Fibroblast of skin of right quadriceps (primary cell): ENCODE measurements at places on chromosomes 1 and 21.

- DNase-seq: no peak
Observed at GRCh38 chr1:69846267-69846666, 278.5 kb downstream of the LRRC7 start.

DNA sequence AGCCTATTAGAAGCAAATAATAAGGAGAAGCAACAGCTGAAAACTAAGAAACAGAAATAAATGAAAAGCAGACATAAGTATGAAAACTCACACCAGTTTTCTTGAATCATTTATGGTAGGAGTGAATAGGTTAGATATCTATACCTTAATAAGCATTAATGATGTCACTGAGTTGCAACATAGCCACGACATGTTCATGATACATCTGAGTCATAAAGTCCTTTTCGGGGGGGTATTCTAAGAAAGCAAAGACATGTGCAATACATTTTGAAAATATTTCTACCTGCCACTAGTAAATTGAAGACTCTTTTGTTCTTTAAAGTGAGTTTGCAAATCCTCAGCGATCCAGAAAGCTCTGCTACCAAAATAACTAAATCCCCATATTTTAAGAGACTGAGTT is 7.2 kb downstream of the CD34 start:
- DNase-seq: peak; percentile 44

DNA sequence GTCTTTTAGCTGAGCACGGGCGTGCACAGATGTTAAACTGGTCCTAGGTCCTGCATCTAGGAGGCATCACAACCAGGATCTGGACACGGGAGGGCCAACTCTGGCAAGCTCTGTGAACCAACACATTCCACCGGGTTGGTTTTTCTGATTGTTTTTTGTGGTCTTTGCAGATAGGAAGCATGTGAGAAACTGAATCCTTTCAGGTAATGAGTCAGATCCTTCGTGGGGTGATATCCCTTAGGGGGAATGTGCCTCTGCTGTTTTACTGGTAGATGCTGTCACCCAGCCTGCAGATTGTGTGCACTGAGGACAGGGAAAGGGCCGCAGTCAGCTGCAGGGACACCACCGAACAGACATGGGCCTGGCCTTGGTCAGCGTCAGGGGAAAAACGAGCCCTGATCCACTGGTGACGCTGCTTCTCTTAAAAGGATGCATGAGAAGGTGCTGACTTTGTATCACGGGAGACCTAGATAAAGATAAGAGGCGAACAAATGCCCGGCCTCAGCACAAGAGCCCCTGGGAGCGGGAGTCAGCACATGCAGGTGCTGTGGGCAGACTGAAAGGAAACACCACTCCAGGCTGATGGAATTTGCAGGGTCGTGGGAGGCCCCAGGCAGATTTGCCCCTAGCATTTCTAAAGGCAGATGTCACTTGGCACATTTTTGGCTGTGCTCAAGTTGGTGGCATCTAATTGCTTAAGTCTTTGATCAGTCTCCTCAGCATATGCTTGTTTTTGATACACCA is 51.1 kb downstream of the DOP1B start:
- DNase-seq: peak; percentile 72

DNA sequence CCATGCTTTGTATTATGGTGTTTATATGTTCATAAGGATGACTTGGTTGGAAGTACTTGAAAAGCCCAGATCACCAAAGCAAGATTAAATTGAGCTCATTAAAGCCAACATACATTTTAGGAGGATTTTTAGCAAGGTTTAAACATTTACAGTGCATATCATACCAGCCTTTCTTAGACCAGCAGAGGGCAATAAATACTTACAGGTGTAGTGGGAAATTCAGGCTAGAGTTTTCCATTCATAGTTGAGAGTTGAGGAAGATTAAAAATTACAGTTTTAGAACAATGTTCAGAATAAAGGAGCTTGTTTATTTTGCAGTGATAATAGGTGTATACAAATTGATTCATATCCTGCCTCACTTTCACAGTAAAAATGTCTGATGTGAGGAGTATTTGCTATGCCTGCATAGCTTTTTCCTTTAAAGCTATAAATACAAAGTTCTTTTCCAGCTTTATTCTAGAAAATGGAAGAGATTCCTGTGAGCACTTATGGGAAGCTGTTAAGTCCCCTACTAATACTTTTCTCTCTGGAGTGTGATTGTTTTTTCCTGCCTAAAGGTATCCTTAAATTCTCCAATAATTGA is 35.3 kb downstream of the DTL start:
- peak; percentile 48 for DNase-seq

DNA sequence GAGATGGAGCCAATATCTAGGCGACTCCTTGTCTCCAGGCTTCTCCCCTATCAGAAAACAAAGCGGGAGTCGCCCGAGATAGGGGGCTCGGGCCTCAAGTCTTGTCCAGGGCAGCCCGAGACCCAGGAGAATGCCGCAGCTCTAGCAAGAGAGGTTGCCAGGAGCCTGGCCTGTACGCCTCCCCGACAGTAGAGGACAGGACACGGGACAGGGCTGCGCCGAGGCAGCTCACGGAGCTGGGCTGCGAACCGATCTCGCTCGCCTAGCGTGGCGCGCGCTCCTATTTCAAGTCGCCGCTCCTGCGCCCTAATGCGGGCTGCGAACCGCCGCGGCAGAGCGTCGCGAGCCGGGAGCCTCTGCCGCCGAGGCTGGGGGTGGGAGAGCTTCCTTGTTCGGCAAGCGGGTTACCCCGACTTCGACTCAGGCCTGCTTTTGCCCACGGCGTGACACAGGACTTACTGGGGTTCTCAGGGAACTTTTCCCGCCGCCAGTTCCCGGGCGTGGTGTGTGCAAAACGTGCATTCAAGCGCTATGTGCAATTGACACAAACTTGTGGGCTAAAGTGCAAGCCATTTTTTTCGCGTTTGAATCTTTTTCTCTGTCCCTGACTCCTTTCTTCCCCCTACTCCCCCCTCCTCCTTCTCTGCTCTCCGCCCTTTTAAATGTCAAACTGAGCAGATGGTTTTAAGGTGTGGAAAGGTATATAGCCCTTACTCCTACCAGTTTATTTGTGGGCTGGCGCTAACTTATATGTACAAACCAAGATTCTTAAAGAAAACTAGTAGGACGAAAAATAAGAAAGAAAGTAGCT is 2.4 kb upstream of the PROX1 start:
- no peak for DNase-seq

DNA sequence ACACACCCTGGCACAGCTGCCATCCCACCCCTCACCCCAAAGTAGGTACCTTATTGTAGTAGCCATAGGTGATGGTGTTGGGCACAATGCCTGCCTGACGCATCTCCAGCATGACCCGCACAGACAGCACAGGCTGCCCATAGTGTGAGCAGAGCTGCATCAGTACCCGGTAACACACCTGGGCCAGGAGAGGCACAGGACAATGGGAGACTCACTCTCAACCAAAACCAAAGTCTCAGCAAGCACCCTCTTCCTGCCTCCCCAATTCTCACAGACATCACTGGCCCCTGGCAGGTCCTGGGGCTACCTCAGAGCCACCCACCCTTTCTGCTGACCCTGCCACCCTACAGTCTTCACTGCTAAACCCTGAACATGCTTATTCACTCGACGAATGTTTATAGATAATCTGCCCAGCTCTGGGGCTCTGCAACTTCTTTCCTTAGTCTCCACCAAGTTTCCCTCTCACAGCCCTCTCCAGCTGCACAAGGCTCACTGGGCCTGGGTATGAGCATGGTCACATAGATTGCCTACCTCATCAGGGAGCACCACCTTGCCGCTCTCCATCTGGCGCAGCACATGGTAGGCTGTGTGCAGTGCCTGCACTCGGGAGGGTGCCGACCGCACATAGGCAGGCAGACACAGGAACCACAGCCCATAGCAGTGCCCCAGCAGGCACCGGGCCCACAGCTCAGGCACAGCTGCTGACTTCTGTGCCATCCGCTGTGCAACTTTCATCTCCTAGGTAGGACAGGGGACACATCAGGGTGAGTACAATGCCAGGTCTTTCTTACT is 10.3 kb downstream of the DENND4B start:
- no peak for DNase-seq

GRCh38 chr1:68800182-68800581 is 303.3 kb upstream of the DEPDC1 start:
- no peak for DNase-seq

DNA sequence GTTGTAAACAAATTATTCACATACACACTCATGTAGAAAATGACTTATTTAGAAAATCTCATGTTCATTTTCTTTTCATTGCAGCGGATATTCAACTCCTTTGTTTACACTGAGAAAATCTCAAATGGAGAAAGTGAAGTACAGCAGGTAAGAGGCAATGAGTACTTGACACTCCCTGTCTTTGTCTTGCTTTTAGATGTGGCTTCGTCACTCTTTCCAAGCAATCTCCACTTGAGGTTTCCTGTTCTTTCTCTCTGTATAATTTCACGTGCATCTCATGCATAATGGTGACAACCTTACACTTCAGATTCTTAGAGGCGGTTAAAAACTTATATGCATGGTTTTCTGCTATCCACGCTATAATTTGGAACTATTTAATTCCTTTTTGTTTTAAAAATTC is 80.6 kb downstream of the CACHD1 start:
- no peak for DNase-seq

DNA sequence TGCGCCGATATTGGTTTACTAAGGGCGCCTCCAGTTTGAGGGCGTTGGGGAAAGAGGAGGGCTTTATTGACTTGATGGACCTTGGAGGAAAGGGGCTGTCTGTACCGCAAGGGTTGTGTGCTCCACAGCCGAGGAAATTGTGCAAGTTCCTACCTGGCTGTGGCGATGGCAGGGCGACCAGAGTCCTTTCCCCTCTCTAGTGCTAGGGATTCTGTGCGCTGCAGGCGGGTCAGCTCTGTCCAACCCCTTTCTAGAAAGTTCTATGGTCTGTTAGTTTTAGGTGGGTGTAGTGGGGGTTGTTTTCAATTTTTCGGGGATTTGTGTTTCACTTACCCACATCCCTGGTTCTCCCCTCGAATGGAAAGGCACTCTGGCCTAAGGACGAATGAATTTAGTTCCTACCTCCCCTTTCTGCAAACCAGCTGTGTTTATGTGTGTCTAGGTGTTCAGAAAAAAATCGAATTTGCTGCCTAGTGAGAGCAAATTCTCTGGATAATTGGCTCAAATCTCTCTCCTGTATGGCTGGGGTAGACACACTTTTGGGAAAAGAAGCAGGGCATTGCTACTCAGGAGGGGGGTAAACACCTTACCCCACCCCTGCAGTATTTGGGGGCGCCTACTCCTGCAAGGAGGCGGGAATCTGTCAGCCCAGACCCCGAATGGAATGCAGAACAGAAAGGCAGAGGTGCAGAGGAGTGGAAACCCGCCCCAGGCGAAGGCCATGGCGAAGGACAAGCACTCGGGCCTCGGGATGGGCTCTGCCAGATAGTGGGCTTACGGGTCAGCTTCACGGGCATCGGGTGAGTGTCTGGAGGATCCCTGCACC is 2.0 kb downstream of the DMBX1 start:
- no peak for DNase-seq

DNA sequence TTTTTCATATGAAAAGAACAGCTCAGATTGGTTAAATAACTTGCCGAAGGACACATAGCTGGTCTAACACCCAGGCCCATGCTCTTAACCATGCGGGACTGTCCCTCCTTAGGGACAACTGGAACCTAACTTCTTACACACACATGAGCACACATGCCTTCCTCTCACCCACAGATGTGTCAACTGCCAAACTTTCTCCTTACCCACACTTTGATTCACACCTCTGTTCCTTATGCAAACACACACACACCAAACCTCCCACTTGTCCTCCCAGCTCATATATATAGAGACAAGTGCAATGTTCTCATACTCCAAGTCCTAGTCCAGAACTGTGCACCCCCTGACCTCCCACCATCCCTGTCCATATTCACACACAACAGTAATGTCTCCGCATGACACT is 4.3 kb downstream of the RAB25 start:
- DNase-seq: no peak

DNA sequence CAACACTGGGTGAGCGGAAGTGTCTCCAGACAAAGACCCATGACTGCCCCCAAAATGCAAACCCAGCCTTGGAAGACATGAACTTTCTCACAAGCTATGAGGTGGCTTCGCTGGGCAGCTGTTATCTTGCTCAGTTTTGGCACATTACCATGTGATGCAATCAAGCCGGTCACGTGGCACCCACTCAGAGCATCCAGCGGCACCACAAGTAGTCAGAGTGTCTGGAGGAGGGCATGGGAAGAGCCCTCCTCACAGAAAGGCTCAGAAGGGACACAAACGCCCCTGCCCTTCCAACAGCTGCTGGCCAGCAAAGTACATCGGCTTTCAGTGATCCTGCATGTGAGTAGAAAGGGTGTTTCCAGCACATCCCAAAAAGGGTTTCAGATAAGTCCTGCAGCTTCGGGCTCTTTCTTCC is 145.5 kb upstream of the IRF2BP2 start:
- DNase-seq: peak; percentile 69

DNA sequence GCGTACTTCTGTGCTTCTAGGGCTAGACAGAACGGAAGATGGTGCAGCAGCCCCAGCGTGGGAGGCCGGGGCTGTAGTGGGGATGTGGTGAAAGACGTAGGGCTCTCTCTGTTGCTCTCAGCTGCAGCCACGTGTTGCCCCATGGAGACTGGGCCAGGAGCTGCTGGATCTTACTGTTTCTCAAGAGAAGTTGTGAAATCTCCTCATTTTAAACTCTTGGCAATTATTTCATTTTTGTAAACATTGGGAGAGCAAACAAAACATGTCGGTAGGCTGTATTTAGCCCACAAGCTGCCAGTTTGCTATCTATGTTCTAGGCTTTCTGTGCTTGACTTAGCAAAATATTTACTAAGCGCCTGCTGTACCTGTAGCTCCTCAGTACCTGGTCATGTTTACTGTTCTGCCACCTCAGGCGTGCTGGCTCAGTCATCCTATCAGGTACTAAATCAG is 15.9 kb upstream of the ELOA start:
- DNase-seq: no peak

DNA sequence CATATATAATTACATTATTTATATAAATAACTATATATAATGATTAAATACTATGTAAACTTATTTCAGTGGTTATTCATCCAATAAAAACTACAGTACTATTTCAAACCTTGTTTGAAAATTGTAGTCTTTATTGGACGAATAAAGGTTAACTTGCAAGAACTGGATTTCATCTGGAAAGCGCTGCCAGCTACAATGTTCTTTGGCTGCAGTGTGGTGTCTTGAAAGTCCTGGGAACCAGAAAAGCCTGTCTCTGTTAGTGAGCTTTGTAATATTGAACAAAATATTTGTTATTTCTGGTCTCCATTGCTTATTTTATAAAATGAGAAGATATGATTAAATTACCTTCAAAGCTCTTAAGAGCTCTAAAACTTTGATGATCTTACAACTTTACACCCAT is 763.6 kb downstream of the ADGRL2 start:
- DNase-seq: no peak
